ENCODE measurements at places on chromosomes 2 and 18.

DNA sequence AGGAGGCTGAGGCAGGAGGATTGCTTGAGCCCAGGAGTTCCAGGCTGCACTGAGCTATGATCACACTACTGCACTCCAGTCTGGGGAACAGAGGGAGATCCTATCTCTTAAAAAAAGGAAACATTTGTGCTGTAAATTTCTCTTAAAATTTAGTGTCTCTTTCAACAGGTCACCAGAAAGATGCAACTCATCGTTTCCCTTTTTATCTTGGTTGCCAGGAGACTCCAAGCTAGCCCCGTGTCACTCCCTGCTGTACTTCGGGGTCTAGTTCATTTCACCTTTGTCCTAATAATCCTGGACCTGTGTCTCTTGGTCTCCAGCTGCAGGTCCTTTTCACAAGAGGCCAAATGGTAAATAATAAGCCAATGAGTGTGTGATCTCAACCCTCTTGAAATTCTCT is 7.1 kb downstream of the HS1BP3 start:
- no peak for DNase-seq

GRCh38 chr18:13159579-13159978 is 59.0 kb upstream of the LDLRAD4 start:
- no peak for DNase-seq

GRCh38 chr2:96233880-96234316 is 25.3 kb upstream of the STARD7 start:
- no peak for DNase-seq

GRCh38 chr2:66827851-66828250 is 392.9 kb downstream of the MEIS1 start:
- no peak for DNase-seq

DNA sequence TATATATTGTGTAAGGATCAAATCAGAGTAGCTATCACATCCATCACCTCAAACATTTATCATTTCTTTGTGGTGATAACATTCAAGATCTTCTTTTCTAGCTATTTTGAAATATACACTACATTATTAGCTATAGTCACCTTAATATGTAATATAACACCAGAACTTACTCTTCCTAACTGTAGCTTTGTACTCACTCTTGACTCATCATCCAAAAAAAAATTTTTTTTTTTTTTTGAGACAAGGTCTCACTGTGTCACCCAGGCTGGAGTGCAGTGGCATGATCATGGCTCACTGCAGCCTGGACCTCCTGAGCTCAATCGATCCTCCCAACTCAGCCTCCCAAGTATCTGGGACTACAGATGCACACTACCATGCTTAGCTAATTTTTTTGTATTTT is 153.3 kb downstream of the EML6 start:
- no peak for DNase-seq

DNA sequence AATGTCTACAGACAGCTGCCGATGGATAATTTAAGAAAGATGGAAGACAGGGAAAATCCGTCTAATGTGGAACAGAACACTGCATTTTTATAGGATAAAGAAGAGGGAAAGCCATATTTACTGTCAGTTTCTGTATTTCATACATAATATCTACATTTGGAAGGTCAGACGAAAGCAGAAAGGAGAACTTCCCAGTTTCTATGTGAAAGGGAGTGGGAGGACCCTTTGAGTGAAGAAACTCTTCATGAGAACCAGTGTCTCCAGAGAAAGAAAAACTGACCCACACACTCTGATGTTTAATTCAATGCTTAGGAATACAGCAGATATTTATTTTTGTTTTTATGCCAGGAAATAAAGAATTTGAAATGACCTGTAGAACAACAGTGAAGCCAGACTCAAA is 127.2 kb downstream of the CALCRL start:
- no peak for DNase-seq

DNA sequence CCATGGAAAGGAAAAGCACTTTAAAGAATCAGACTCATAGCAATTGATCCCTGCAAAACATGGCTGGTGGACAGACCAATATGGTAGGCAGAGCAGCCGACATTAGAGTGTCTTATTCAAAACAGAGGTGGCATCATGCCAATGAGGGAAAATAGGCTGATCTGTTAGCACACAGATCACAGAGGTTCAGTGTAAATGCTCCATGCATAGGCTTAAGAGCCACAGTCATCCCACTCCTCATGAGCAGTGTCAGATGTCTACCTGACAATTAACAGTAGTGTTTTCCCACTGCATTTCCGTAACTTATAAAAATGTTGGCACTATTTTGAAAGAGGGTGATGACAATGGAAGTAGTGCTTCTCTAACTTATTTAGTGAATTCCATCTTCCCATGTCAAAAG is 86.7 kb downstream of the SPATS2L start:
- DNase-seq, result no peak

DNA sequence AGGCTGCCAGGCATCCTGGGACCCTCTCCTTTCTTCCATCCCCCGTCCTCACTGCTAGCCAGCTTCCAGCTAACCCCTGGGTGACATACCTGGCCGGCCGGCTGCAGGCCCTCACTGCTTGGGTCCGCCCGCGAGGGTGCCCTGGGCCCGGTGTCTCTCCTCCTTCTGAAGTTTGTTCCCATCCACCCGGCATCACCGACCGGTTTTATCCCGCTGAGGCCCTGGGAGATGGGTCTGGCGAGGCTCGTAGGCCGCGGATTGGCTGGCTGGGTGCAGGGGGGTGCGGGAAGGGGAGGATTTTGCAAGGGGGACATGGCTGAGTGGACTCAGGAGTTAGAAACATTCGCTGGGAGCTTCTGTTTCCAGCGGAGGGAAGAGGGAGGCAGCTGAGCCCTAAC is at the start of gene PAX8:
Gene PAX8 (minus strand): TSS at position 180 of the 398 bp plus-strand sequence. CDS start 527 bp downstream, outside the sequence.
- no peak for DNase-seq

GRCh38 chr2:100317634-100318033 is 4.7 kb downstream of the LONRF2 start:
- DNase-seq, result no peak

- DNase-seq, result no peak
Measured at GRCh38 chr2:27779417-27780055, 8.0 kb downstream of the MRPL33 start.

- DNase-seq, result no peak
Measured at GRCh38 chr18:36015629-36016028, 43.1 kb downstream of the RMP24 start.

DNA sequence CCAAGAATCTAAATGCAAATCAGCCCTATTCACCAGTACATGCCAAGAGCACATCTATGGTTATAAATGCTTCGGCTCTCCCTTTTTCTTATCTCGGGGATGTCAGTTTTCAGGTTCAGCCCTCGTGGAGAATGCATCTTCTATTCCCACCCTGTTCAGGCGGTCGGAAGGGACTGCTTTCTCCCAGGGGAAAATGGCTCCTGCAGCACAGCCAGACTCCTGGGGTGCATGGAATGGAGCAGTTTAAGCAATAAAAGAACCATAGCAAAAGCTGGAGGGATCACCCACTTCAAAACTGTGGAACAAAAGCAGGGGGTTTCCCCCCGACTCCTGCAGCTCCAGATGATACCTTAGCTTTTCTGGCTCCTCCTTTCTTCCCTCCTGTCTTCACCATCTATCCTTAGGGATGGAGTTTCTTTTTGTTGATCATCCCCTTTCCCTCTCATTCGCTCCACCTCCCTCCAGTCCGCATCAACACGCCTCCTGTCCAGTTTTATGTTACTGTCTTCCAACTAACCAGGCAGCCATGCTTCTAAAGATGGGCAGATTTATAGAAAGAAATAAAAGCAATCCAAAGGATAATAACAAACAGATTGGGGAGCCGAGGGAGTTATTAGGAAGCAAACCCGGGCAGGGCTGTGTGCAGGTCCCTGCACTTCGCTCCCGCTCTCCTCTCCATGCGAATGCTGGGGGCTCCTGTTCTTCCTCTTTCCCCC is 356.2 kb upstream of the SMIM21 start:
- DNase-seq, result no peak

DNA sequence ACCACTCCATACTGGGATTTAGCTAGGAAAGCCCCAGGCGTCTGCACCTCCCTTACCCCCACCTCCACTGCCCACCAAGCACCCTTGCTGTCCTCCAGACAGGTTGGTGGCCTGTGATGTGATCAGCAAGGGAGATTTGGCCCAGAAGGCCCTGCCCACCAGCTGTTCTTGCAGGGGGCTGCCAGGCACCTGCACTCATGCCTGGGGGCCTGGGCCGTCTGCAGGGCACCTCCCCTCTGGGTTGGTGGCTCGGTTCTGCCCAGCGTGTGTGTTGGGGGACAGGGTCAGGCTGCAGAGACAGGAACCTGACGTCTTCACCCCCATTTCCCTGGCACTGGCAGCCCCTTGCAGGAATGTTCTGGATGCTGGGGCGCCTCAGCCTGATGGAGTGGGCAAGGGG is 5.8 kb downstream of the DNMT3A start:
- no peak for DNase-seq

Data from activated CD8-positive, alpha-beta memory T cell treated with anti-CD3 and anti-CD28 coated beads for 24 hours (primary cell).